ENCODE measurements at places on chromosomes 11 and 22.

DNA sequence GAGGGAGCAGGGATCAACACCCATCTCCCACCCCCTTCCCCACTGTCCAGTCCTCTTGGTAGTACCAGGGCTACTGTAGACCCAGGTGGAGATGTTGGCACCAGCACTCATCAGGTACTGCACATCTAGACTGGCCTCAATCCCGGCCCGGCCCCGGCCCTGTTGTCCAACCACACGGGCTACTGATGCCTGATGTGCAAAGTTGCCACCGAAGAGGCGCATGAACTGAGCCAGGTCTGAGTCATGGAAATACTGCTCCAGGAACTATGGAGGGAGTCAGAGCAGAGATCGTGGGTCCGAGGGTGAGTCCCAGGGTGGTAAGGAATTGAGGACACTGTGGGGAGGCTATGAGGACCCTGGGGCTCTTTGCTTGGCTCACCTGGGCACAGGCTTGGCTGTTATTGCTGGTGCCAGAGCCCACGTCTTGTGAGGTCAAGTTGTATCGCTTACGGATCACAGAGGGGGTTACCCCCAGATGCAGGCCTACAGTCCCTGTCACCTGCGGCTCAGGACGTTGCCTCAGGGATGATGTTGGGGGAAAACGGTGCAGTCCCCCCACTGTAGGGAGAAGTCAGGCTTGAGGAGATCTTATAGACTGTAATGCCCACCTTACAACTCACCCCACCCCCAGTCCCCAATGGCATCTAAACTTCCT is 2.5 kb downstream of the TPP1 start:
- no peak for DNase-seq

- DNase-seq: peak; percentile 54
Observed at GRCh38 chr11:12792590-12792989, 118.4 kb downstream of the TEAD1 start.

DNA sequence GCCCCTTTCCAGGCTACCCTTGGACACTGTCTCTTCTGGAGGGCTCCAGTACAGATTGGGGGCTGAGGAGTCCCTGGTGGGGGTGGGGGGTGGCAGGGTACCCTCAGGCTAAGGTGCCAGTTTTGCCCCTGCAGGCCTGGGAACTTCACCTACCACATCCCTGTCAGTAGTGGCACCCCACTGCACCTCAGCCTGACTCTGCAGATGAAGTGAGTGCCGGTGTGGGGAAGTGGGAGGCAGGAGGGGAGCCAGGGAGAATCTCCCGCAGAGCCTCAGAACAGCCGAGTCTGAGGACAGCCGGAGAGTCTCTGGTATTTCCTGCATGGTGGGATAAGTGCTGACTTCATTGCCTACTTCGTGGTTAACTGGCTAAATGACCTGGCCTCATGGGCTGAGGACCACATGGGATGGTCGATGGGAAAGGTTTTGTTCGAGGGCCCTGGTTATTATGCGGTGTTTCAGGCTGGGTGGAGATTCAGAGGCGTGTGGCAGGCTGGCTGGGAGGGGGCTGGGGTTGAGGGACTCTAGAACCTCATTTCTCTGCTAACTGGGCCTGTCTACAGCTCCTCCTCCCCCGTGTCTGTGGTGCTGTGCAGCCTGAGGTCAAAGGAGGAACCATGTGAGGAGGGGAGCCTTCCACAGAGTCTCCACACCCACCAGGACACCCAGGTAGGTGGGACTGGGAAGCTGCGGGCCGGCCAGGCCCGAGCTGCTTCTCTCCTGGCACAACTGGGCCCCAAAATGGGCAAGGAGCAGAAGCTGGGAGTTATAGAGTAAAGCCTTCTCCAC is 8.5 kb downstream of the TMEM258 start:
- DNase-seq: no peak

GRCh38 chr11:115808351-115808940 is 304.2 kb upstream of the CADM1 start:
- no peak for DNase-seq

DNA sequence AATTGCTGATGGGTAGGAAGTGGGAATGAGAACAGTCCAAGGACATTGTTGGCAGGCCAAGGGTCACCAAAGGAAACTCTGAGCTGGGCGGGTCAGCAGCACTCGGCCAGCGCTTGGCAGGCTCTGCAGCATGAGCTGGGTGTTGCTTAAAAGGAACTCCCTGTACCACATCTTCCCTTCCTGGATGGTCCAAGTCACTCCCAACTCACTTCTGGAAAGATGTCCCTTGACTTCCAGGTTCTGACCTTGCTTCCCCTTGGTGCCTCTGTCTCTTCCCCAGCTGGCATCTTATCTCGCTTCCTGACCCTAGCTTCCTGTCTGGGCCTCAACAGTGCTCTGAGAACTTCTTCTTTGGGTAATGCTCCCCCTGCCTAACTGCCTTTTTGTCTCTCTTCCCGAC is 24.8 kb upstream of the SWAP70 start:
- peak; percentile 49 for DNase-seq

DNA sequence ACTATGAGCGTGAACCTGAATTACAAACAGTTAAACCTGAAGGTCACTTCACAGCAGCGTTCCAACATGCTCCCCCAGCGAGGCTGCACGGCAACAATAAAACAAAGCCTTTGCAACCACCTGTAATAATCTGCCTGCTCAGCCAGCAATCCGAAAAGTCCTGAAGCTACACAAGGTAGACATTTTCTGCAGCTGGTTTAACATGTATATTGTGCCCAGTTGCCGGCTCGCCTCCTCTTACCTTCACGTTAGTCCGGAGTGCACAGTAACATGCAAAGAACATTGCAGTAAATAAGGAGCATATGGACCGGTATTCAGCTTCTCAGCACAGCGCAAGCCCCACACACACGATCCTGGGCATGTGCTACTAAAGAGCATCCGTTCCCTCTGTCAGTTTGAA is 704.3 kb downstream of the DLG2 start:
- no peak for DNase-seq

DNA sequence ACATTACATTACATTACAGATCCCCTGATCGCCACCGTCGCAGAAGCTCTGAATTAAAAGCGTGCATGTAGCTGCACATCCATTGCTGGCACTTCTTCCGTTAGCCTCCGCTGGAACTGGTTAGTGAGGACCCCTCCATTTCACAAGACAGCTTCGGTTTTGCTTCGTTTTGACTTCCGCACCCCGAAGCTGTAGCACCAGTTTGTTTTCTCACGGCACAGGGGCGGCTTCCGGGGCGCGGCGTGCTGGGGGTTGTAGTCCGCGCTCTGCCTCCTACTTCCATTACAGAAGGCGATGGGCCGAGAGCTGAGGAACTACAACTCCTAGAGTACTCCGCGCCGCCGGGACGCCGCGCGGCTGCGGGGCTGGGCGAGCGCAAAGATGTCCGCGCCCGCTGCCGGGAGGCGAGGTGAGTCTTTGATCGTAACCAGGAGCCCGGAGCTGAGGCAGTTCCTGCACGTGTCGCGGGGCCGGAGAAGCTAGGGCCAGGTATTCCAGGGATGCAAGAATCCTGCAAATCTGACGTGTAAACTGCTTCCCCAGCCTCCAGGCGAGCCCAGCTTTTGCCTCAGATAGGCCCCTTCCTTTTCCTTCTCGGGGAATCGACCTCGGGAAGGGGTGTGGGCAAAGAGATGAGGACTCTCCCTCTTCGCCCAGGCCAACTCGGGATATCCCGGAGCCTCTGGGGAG is at the start of gene PEX26:
TSS of gene PEX26 (plus strand) at position 352 of the 690 bp plus-strand sequence. CDS start 387 bp downstream, outside the sequence.
- peak; percentile 95 for DNase-seq

DNA sequence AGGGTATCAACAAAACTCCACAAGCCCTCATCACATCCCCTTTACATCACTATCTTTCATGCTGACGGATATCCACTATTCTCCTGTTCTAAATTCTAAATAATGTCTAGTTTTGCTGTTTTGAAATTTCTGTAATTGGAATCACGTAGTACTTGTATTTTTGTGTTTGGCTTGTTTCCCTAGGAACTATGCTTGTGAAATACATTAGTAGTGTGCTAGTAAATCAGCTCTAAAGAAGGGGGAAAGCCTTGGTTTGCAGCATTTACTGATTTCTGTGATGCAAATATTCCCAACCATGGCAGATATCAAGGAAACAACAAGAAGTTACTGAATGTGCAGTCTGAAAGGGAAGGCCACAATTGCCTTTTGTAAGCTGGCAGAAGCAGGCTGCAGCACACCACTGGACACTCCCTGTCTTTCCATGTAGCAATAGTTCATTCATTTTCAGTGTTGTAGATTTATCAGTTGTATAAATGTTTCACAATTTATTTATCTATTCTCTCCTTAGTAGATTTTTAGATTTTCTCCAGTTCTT is 4.7 kb upstream of the FOLH1 start:
- no peak for DNase-seq

DNA sequence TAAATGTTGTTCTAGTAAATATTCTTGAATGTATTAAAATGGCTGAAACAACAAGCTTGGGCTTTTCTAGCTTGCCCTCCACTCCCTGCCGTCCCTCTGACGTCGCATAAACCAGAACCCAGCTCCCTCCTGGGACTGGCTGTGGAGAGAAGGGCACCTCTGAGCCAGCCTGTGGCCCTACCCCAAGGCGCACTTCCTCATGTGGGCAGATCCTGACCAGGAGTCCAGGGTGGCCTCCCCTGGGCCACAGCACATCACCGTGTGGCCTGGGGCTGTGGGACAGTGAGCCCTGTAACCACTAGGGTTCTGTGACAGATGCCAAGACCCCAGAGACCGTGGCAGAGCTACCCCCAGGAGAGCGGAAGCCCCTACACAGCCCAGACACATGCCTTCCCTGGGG is 10.2 kb upstream of the ADORA2A start:
- no peak for DNase-seq

- no peak for DNase-seq
Observed at GRCh38 chr11:15769203-15769602, 587.1 kb downstream of the SOX6 start.

DNA sequence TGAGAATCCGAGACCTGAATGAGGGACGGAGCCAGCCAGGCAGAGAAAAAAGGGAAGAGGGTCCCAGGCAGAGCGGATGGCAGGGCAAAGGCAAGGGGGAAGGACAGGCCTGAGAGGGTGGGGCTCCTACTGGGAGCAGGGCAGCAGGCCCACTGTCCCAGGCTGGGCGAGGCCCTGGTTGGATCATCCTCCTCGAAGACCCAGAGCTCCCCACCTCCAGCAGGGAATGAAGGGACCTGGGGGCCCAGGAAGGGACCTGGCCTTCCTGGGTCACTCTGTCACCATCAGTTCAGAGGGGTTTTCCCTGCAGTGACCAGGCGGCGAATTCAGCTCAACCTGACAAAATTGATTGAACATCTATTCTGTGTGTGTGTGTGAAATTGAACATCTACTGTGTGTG is 4.0 kb downstream of the CD5 start:
- DNase-seq: no peak

- no peak for DNase-seq
Observed at GRCh38 chr11:125348141-125348651, 147.9 kb downstream of the FEZ1 start.

DNA sequence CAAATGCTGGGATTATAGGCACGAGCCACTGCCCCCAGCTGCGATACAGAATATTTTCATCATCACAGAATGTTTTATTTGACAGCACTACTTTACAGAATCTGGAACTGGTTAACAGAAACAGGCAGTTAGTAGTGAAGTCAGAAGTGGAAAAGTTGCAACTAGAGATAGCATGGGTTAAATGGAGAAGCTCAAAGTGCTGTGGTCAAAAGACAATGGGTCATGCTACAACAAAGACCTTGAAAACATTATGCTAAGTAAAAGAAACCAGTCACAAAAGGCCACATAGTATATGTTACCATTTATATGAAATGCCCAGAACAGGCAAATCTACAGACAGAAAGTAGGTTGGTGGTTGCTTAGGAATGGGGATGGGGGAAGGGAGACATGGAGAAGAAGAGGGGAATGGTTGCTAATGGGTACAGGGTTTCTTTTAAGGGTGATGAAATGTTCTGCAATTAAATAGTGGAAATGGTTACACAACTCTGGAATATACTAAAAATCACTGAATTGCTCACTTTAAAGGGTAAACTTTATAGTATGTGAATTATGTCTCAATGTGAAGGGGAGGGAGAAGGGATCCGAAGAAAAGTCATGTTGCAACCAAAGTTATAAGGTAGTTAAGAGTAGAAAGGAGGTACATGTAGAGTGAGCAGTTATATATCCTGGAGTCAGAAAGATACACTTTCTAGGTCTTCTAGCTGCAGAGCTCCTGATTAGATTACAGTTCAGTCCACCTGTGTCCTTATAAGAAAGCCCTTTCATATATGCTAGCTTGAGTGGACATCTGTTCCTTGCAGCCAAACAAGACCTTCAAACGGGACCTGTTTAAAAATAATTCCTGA is 46.3 kb upstream of the RAPSN start:
- DNase-seq: no peak

DNA sequence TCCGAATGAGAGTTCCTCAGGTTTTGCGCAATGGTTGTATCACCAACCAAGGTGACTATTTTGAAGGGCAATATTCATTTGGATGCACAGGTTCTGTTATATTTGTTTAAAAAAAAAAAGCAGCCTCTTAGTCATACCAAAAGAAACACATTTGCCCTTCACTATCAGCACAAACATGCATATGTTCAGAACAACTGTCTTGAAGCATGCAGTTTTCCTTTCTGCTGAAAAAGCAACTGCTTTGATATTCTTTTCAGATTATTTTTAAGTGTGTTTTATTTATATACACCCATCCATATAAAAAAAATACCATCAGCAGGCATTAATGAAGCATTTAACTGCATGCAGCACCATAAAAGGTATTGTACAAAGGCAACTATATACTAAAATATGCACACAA is 67.8 kb downstream of the RBFOX2 start:
- DNase-seq: no peak

DNA sequence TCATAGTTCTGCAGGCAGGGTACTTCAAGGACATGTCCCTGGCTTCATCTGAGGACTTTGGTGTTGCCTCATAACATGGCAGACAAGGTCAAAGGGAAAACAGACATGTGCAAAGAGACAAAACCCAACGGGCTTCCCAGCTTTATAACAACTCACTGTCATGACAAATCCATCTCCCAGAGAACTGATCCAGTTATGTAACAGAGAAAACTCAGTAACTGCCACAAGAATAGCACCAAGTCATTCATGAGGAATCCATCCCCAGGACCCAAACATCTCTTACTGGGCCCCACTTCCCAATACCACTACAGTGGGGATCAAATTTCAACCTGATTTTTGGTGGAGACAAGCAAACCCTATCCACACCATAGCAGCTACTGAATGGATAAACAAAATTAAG is 13.0 kb downstream of the OR52N4 start:
- DNase-seq: no peak

GRCh38 chr22:43734370-43735150 is 77.5 kb downstream of the EFCAB6 start:
- DNase-seq: no peak

- DNase-seq: no peak
Observed at GRCh38 chr11:129612447-129612961, 203.1 kb upstream of the TMEM45B start.
